HT-29 (cell line): ENCODE measurements at places on chromosomes 2 and 18. TPM values are rescaled to one million over a fixed set of nuclear protein-coding genes. Genes with fewer than 3 reads are reported as not detected.

Gene C2orf80
- total RNA-seq = not detected in 2 replicates

- DNase-seq = peak; percentile 95
These were observed 30.3 kb upstream of the B3GNT7 start for GRCh38 chr2:231364961-231365810.

- peak; percentile 3 for DNase-seq
These were observed 12.1 kb upstream of the ARHGEF4 start for GRCh38 chr2:130824492-130825061.

DNA sequence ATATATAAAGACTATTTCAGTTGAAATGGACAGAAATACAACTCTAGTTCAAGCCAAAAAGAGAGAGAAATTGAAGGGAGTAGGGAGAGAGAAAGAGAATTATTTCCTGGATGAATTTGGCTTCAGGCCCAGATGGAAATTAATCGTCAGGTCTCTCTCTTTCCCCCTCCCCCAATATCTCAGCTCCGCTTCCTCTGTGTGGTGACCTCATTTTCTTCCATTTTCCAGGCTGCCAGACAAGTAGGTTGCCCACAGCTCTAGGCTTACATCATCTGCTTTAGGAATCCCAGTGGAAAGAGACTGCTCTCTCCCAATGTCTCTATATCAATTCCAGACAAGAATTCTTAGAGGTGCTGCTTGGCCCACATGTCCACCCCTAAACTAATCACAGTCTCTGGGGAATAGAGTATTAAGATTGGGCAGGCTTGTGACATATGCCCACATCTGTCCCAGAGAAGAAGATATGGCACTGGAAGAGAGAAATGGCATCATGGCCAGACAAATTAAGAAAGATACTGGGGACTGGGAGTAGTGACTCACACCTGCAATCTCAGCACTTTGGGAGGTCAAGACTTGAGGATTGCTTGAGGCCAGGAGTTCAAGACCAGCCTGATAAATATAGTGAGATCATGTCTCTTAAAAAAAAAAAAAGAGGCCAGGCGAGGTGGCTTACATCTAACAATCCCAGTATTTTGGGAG is 37.2 kb upstream of the CFAP36 start:
- no peak for DNase-seq

- DNase-seq = no peak
These were observed 52.0 kb downstream of the ZFP36L2 start for GRCh38 chr2:43174368-43174916.
